ENCODE measurements at places on chromosomes 5 and 9. TPM values are rescaled to one million over a fixed set of nuclear protein-coding genes. Genes with fewer than 3 reads are reported as not detected.

DNA sequence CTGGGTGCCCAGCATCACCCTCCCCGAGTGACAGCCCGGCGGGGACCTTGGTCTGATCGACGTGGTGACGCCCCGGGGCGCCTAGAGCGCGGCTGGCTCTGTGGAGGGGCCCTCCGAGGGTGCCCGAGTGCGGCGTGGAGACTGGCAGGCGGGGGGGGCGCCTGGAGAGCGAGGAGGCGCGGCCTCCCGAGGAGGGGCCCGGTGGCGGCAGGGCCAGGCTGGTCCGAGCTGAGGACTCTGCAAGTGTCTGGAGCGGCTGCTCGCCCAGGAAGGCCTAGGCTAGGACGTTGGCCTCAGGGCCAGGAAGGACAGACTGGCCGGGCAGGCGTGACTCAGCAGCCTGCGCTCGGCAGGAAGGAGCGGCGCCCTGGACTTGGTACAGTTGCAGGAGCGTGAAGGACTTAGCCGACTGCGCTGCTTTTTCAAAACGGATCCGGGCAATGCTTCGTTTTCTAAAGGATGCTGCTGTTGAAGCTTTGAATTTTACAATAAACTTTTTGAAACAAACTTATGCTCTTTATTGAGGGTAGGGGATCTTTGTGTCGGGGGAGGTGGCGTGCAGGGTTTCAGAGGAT is 1.3 kb downstream of the GADD45G start:
- H3K4me3 ChIP-seq: peak overlapping the region; percentile 80
- peaks cover 42% of the 10 kb centered on the region for H3K4me1 ChIP-seq
- peak; percentile 71 for DNase-seq

GRCh38 chr9:128143525-128144238 is 5.6 kb upstream of the LCN2 start:
- no peak overlapping the region for H3K4me3 ChIP-seq
- no peaks in the 10 kb centered on the region for H3K27me3 ChIP-seq
- H3K36me3 ChIP-seq: no peaks in the 10 kb centered on the region

DNA sequence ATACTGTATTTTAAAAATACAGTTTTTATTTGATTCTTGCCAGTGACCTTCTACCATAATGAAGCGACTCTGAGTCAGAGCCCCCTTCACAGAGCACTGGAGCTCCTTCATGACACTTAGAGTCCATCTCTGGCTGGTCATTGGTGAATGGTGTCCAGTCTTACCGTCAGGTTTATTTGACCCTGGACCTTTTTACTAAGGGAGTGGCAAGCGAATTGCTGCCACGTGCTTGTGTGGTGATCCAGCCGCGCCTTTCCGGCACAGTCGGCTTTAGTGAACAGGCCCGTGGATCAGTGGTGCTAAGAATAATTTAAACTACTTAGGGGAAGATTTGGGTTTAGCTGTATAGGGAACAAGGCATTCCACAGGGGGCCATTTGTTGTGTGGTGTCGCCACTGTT is 48.5 kb downstream of the PRRC2B start:
- H3K4me3 ChIP-seq: no peak overlapping the region
- no peak overlapping the region for H3K27ac ChIP-seq
- peaks cover 49% of the 10 kb centered on the region for H3K36me3 ChIP-seq
- DNase-seq: no peak

GRCh38 chr5:130024006-130024405 is 119.7 kb downstream of the CHSY3 start:
- H3K4me1 ChIP-seq: no peaks in the 10 kb centered on the region
- H3K27ac ChIP-seq: no peak overlapping the region
- DNase-seq: no peak
- H3K27me3 ChIP-seq: no peaks in the 10 kb centered on the region

DNA sequence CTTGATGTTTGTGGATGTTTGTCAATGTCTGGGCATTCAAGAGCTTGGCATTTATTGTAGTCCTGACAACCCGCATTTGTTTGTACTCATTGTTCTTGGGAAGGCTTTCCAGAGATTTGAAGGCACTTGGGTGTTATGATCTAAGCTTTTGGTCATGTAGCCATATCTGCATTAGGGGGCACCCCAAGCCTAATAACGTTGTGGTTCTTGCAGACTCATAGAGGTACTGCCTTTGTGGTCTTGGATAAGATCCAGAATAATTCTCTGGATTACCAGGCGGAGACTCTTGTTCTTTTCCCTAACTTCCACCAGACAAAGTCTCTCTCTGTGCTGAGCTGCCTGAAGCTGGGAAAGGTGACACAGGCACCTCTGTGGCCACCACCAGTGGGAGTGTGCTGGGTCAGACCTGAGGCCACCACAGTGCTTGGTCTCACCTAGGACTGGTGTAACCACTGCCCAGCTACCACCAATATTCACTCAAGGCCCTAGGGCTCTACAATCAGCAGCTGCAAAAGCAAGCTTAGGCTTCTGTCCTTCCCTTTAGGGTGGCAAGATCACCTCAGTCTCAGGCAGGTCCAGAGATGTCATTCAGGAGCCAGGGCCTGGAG is 144.4 kb upstream of the TAS2R1 start:
- H3K27me3 ChIP-seq: no peaks in the 10 kb centered on the region
- no peak overlapping the region for H3K4me3 ChIP-seq
- DNase-seq: peak; percentile 50
- no peaks in the 10 kb centered on the region for H3K36me3 ChIP-seq
- no peaks in the 10 kb centered on the region for H3K4me1 ChIP-seq

DNA sequence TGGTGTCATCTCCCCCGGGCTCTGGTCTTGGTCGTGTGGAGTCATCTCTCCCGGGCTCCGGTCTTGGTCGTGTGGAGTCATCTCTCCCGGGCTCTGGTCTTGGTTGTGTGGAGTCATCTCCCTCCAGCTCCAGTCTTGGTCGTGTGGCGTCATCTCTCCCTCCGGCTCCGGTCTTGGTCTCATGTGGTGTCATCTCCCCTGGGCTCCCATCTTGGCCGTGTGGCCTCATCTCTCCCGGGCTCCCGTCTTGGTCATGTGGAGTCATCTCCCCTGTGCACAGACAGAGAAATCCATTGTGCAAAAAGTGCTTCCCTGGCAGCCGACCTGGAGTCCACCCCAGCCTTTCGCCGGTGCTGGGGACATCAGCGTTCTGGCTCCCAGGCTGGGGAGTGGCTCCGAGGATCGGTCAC is 91.1 kb upstream of the CACNA1B start:
- H3K4me1 ChIP-seq: no peaks in the 10 kb centered on the region
- no peaks in the 10 kb centered on the region for H3K27me3 ChIP-seq
- no peak overlapping the region for H3K4me3 ChIP-seq
- no peak for DNase-seq
- no peak overlapping the region for H3K27ac ChIP-seq

DNA sequence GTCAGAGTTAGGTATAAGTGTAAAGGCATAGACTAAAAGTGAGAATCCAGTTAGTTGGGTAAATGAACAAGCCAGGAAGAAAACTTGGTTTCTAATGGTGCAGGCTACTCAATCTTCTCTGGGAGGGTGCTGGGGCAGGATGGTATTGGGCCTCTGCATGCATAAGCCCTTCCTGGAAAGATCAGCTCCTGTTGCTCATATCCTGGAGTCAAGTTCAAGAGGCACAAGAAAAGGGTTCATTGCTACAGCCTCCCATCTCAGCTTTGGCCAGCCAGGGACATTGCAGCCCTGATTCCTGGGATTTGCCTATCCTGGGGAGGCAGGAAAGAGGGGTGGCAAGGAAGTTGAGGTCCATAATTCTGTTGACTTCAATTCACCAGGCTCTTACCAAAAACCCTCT is 40.7 kb upstream of the ATP6V1G1 start:
- no peak for DNase-seq
- no peaks in the 10 kb centered on the region for H3K4me1 ChIP-seq
- H3K4me3 ChIP-seq: no peak overlapping the region
- H3K27ac ChIP-seq: no peak overlapping the region
- peaks cover 3% of the 10 kb centered on the region for H3K27me3 ChIP-seq

GRCh38 chr9:130073373-130073772 is 19.7 kb downstream of the GPR107 start:
- H3K4me3 ChIP-seq: no peak overlapping the region
- H3K36me3 ChIP-seq: peaks cover 20% of the 10 kb centered on the region
- no peaks in the 10 kb centered on the region for H3K27me3 ChIP-seq

DNA sequence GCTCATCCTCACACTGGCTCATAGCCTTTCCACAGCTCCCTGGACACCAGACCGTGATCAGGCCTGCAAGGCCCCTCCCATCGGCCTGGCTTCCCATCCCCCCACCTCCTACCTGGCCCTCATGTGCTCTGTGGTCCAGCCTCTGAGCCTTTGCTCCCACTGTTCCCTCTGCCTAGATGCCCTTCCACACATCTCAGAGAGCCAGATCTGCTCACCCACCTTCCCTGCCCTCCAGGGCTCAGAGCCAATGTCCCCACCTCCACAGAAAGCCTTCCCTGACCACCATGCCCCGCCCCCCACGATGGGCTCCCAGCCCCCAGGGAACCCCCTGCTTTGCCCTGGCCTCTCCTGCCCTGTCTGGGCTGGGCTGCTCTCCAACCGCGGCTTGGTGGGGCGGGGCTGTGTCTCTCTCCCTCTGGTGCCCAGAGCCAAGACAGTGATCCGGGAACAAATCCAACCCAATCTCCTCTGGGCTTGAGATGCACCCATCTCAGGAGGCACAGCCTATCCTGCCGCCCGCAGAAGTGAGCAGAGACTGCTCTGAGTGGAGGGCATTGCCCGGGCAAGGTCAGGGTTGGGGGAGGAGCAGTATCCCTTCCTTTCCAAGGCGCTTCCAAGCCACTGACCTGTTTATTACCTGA is 1.6 kb downstream of the NINJ1 start:
- H3K36me3 ChIP-seq: no peaks in the 10 kb centered on the region
- DNase-seq: peak; percentile 25
- peaks cover 48% of the 10 kb centered on the region for H3K4me1 ChIP-seq
- no peaks in the 10 kb centered on the region for H3K27me3 ChIP-seq

- DNase-seq: no peak
- no peaks in the 10 kb centered on the region for H3K4me1 ChIP-seq
- no peak overlapping the region for H3K4me3 ChIP-seq
- H3K27ac ChIP-seq: no peak overlapping the region
Measured at GRCh38 chr9:93477397-93477796, 24.0 kb upstream of the FAM120AOS start.

GRCh38 chr9:4276856-4277255 is 23.0 kb downstream of the GLIS3 start:
- H3K4me1 ChIP-seq: no peaks in the 10 kb centered on the region
- H3K27ac ChIP-seq: no peak overlapping the region
- H3K36me3 ChIP-seq: no peaks in the 10 kb centered on the region

DNA sequence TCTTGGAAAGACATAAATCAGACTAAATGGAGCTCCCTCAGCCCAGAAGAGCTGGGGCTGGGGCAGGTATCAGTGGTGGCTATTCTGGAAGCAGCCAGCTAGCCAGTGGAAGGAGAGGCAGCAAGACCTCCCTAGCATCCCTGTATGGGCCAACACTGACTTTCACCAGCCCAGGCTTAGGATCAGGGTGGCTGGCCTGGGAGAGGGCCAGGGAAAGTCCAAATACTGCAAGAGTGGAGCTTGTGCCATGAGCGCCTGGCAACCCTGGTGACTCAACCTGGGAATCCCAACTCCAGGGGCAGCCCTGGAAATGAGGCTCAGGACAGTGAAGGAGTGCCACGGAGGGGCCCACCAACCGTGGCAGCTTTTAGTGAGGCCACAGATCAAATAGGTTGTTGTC is 7.6 kb upstream of the IRF1 start:
- DNase-seq: no peak
- peaks cover 35% of the 10 kb centered on the region for H3K4me1 ChIP-seq
- no peaks in the 10 kb centered on the region for H3K36me3 ChIP-seq
- H3K27ac ChIP-seq: peak overlapping the region; percentile 93

DNA sequence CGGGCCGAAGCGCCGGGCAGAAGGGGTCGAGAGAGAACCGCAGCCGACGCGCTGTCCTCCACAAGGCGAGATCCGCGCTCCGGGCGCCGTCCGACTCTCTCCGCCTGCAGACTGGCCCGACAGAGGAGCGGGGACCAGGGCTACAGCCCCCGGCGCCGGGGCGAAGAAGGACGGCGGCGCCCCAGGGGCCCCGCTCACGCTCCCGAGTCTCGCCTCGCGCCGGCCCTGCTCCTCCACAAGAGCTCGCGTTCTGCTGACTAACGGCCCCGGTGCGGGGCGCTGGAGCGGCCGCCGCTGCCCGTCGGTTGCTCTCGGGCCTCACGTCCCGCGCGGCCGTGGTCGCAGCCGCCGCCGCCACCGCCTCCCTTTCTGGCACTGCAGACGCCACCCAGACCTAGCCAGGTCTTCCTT is 338 bp downstream of the ABHD17B start:
- H3K4me3 ChIP-seq: peak overlapping the region; percentile 95
- peak overlapping the region; percentile 88 for H3K27ac ChIP-seq
- H3K4me1 ChIP-seq: peaks cover 3% of the 10 kb centered on the region
- DNase-seq: no peak
- H3K27me3 ChIP-seq: no peaks in the 10 kb centered on the region
- H3K36me3 ChIP-seq: no peaks in the 10 kb centered on the region

DNA sequence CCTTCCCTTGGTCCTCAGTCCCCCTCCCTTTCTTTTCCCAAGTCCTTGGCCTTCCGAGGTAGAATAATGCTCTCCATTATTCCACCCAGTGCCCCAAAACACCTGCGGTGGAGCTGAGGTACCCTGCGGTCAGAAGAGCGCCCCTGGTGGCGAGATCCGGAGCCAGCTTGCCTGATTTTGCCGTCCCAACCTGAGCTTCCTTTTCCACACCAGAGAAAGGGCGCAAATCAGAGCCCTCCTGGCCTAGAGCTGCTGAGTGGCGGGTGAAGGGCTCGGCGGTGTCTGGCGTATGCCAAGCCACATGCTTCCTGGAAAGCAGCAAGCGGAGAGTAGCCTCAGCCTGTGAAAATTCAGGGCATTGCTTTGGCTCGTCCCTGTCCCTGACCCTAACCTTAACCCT is 21.1 kb upstream of the CARTPT start:
- H3K27me3 ChIP-seq: no peaks in the 10 kb centered on the region
- H3K36me3 ChIP-seq: no peaks in the 10 kb centered on the region
- DNase-seq: no peak
- no peak overlapping the region for H3K4me3 ChIP-seq
- no peak overlapping the region for H3K27ac ChIP-seq

DNA sequence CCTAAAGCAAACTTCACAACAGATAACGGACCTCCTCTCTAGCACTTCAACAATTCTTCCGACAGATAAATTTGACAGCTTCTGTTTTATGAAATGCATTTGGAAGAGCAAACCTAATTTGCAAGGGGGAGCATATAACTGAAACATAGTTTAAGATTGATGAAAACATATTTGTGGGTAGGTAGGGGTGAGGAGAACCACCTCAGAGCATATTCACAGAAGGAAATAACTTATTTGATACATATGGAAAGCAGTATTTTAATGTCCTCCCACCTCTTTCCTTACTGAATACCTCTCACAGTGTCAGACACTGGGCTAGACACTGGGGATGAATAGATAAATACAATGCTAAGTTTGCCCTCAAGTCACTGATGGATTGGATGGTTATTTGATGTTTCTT is 384.8 kb downstream of the MAT2B start:
- no peaks in the 10 kb centered on the region for H3K36me3 ChIP-seq
- H3K4me1 ChIP-seq: no peaks in the 10 kb centered on the region
- no peak for DNase-seq
- no peaks in the 10 kb centered on the region for H3K27me3 ChIP-seq
- H3K27ac ChIP-seq: no peak overlapping the region
- H3K4me3 ChIP-seq: no peak overlapping the region

- H3K27ac ChIP-seq: no peak overlapping the region
- H3K4me3 ChIP-seq: no peak overlapping the region
- DNase-seq: no peak
- peaks cover 34% of the 10 kb centered on the region for H3K4me1 ChIP-seq
- H3K36me3 ChIP-seq: no peaks in the 10 kb centered on the region
- no peaks in the 10 kb centered on the region for H3K27me3 ChIP-seq
Measured at GRCh38 chr5:135657536-135658305, 78.9 kb upstream of the CXCL14 start.

Gene NMUR2
- total RNA-seq: not detected

Gene IFNB1
- not detected for total RNA-seq

Gene ZNF169
- 5.8 TPM for total RNA-seq

Gene SYNPO
- 10.3 TPM for total RNA-seq

Gene ANKRD31
- 0.51 TPM for total RNA-seq

Gene HMCN2
- 4.7 TPM for total RNA-seq
